Stimulated activated CD4-positive, alpha-beta T cell treated with anti-CD3 and anti-CD28 coated beads, TNF-alpha, amount 100 ng/mL, for 4 hours (primary cell): ENCODE measurements at places on chromosomes 11 and 22.

DNA sequence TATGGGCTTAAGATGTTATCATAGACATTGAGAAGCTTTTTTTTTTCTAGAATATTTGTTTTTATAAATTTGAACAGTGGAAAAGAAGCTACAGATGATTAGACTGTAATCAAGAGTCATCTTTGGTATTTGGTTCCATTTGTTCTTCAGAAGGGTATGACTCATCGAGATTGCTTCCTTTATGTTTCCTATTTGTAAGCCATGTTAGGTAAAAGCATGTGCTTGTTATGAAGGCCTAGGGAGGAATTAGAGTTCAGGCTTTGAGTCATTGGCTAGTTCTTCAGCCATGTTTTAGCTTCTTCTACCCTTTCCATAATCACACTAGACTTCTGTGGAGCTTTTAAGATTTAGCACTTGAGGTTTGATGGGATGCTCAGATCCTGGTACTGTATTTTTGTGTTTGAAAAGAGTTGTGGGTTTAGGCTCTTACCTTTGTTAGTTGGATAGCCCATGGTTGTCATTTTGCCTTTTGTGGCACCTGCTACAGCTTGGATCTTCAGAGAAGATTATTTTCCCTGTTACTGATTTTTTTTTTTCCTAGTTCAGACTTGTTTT, 44.3 kb downstream of the POLD3 start:
- no peak for DNase-seq

DNA sequence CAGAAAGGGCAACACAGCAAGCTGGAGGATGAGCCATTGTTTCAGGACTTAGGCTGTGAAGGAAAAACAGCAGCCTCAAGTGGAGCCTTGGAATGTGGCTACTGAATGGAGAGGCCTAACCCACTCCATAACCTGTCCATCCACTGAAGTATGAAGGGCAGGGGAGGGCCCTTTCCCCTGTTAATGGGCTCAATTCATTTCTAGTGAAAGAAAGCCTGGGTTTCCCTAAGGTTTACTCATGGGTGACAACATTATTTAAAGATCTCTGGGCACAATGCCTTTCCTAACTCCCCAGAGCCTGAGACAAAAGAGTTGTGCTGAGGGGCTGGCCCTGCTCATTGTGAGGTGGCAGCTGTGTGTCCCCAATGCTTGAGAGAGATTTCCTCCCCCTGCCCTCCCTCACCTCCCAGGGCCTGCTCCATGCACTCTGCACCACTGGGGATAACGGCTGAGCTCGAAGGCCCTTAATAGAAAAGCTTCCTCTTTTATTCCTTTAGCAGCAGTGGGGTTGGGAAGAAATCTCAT, 83.8 kb downstream of the ME3 start:
- DNase-seq, result no peak

GRCh38 chr11:64357904-64358535, 942 bp upstream of the RPS6KA4 start:
- peak; percentile 18 for DNase-seq

- DNase-seq, result no peak
Observed at GRCh38 chr22:47929073-47929472, 1166.6 kb downstream of the TBC1D22A start.

GRCh38 chr11:90809581-90809980, 586.7 kb upstream of the CHORDC1 start:
- DNase-seq, result no peak

- DNase-seq, result no peak
Observed at GRCh38 chr11:116643521-116643920, 129.3 kb downstream of the BUD13 start.

GRCh38 chr11:69355959-69356702, 62.2 kb downstream of the MYEOV start:
- DNase-seq, result no peak

DNA sequence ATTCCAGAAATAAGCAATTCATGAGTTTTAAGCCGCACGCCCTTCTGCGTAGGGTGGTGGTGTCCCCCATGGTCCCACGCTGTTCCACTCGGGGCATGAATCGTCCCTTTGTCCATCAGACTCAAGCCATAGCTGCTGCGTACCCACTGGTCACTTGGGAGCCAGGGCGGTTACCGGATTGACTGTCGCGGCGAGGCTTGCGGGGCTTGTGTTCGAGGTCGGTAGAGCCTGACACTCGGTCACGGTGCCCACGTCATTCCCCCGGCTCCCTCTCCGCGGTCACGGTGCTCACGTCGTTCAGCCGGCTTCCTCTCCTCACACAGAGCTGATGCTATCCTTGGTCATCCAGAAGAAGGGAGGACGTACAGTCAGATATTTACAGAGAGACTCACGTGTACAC, 1227.0 kb downstream of the BRD1 start:
- DNase-seq, result no peak
